Fibroblast of skin of right biceps (primary cell): ENCODE measurements at places on chromosomes 4 and X.

- no peak for DNase-seq
Measured at GRCh38 chrX:5991393-5991792, 237.3 kb downstream of the NLGN4X start.

GRCh38 chrX:151789179-151789800, 54.7 kb downstream of the CNGA2 start:
- peak; percentile 73 for DNase-seq

DNA sequence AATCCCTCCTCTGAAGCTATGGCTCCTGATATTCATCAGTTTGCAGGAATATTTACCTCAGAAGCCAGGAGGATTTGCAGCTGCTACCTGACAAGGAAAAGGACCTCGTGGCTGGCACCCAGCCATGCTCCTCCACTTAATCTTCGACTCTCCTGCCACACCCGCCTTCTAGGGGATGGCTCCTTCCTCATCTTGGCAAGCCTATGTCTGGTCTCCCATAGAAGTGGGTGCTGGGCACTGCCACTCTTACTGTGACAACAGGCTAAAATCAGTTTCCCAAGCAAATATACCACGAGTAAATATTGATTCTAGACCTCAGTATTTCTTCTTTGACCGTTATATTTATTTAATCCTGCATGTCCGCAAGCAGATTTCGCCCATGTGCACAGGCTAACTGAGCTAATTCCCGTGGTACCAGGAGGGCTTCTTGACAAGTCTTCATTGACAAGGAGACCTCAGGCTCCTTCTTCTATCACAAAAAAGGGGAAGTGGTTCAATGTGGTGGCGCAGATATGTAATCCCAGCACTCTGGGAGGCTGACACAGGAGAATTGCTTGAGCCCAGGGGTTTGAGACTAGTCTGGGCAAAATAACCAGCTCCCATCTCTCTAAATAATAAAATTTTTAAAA, 52.6 kb upstream of the DCTD start:
- DNase-seq: no peak

DNA sequence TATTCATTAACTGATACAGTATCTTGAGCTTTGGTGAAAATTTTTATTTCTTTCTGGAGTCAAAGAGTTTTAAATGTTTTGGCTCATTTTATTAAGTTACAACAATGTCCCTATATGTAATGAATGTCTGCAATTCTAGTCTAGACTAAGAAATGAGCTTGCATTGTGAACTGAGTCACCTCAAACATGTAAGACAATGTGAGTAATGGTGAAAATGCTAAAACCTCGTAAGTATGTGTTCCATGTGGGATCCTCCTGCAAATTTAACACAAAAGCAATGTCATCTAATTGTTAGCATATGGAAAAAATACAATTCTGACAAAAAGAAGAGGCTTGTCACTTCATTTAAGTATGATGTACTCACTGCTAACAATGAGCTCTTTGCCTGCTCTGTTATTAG, 480.5 kb upstream of the FSTL5 start:
- DNase-seq: peak; percentile 91

DNA sequence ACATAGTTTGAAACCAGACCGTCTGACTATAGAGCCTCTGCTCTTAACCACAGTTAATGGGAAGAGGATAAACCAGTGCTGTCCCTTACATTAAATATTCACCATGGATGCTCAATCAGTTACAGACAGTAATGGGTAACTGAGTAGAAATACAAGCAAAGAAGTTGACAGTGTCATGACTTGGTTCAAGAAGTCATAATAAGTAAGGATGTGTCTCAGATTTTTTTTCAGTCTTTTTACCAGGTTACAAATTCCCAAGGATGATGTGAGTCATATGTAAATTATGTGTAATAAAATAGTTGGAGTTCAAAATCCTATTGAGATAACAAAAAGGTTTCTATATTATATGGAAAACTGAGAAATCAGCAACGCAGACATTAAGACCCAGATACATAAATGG, 31.1 kb downstream of the ZCCHC4 start:
- DNase-seq: peak; percentile 41

DNA sequence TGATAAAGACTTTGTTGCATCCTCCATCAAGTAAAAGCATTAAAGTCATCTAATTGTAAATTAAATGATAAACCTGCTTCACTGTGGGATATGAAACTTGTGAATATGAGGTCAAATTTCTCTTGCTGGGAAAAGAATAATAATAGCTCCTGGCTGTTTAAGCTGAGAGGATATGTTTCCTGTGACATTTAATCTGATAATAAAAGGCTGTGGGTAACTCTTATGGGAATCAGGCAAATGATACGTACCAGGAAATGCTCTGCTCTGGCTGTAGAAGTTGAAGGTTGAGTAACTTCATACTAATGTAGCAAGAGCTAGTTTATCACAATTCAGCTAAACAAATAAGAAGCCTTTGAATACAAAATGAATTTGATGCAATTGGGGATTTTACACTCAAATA, 574.6 kb downstream of the RAPGEF2 start:
- DNase-seq: no peak

- DNase-seq: peak; percentile 56
Measured at GRCh38 chr4:40629401-40630334, at the start of gene RBM47. RBM47 (minus strand) TSS chr4:40629864; CDS start chr4:40438893, 190,971 bp downstream.

GRCh38 chr4:125891597-125892258, 577.0 kb downstream of the FAT4 start:
- peak; percentile 100 for DNase-seq

DNA sequence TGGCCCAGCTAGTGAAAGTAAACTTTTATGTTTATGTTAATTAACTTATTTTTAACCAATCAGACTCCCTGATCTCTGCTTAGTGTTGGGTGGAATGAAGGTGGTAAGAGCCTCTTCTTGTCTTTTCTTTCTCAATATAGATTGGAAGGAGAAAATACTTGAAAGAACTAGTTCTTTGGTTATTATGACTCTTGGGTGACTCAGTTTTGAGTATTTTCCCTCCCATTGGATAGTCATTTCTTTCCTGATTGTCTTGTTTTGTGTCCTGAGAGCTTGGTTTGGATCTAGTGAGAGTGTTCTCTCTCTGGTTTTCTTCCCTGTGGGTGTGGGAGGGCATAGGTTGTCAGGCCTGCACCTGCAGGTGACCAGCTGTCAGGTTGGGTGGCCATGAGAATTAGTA, 172.0 kb upstream of the GLRA2 start:
- peak; percentile 37 for DNase-seq

GRCh38 chrX:152038804-152039203, 64.3 kb upstream of the GABRE start:
- DNase-seq: no peak

GRCh38 chrX:13605611-13606010, 36.2 kb downstream of the EGFL6 start:
- DNase-seq: no peak

DNA sequence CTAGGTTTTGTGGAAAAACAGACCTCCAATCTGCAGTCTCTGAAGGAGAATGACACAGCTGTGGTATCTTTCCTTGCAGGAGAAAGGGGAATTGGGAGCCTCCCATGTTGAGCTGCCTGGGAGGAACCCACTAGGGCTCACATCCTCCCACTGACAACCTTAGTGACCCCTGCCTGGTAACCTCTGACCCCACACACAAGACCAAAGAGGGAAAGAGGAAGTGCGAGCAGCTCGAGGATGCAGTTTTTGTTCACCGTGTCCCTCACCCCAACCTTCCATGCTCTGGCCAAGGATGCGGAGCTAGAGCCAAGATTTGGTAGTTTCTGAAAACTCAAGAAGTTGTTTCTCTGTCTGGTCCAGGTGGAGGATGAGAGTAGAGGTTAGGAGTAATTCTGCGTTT, 5.4 kb upstream of the ZXDA start:
- no peak for DNase-seq

DNA sequence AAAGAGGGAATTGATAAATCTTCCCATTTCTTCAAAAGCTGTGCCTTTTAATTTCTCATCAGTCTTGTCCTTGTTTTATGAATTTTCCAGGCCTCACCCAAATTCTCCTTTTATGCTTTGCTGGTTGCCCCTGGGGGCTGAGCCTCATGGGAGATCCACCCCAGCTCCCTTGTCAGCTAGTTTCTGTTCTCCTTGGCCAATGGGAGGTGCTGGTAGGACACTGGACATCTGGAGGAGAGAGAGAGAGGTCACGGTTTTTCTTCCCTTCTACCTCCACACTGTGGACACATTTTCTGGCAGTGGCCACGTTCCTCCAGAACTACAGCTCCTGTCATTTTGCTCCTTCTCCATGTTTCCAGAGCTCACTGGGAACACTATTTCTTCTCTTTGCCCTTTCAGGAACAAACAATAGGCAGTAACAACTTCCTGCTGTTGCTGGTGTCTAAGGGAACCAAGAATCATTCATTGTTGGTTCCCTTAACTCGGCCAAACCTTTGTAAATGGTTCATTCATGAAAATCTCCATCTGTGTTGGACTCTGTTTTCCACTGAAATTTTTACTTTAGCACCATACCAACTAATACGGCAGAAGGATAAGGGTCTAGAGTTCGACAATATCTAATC, 334.5 kb downstream of the GPAT3 start:
- DNase-seq: no peak

DNA sequence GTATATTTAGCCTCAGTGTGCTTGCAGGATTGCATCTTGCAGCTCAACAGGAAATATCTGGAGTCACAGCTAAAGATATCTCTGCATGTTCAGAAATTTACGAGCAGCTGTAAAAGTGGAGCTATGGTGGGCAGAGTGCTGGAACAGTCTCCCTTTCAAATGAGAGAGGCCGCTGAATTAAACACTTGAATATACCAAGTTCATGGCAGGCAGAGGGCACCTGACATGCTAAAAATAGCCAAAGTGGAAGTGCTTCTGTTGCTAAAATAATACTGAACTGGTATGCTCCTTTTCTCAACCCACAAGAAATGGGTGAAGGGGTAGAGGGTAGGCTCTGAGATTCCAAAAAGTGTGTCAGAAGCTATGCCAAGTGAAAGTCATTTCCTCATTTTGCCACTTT, 98.1 kb downstream of the MGST2 start:
- DNase-seq: no peak

DNA sequence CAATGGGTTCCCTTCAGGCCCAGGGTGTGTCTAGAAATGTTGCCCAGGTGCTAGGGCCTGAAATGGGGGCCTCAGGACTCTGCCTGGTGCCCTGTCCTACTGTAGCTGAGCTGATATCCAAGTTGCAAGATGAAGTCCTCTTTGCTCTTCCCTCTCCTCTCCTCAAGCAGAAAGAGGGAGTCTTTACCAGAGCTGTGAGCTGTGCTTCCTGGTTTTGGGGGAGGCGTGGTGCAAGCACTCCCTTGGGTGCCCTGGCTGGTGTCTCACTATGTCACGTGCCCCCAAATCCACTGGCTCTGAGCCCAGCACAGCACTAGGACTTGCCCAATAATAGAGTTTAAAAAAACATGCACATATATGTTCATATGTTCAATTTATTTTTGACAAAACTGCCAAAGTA, 29.3 kb upstream of the CT47A1 start:
- no peak for DNase-seq

- DNase-seq: no peak
Measured at GRCh38 chr4:820230-821172, 5.4 kb downstream of the CPLX1 start.

DNA sequence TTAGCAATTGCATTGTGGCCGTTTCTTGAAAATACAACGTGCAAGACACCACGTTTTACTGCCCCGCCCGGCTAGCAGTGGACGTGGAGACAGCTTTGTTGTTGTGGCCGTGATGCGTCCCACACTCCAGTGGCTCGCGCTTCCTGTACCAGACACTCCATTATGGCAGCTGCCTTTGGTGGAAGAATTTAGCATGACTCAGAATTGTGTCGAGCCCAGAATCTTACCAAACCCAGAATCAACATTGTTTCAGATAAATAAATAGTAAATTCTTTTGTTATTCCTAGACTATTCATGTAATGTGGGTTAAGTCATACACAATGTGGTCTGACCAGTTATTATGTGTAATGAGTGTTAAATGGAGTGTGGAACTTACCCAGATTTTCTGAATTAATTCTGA, 25.3 kb upstream of the S100P start:
- DNase-seq: peak; percentile 49

DNA sequence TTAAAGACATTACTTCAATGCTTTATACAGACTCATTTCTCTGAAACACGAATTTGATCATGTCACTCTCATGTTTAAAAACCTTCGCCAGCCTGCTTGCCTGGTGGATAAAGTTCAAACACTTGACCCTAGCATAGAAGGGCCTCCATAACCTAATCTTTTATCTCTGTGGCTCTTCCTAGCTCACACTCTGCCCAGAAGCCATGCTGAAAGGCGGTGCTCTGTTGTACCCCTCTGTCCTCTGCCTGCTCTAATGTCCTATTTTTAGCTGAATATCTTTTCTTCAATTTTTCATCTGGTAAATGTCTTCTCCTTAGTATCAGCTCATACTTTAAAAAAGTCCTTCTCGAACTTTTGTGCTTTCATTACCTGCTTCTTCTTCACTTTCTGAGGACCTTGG, 302.6 kb upstream of the BOD1L1 start:
- no peak for DNase-seq

DNA sequence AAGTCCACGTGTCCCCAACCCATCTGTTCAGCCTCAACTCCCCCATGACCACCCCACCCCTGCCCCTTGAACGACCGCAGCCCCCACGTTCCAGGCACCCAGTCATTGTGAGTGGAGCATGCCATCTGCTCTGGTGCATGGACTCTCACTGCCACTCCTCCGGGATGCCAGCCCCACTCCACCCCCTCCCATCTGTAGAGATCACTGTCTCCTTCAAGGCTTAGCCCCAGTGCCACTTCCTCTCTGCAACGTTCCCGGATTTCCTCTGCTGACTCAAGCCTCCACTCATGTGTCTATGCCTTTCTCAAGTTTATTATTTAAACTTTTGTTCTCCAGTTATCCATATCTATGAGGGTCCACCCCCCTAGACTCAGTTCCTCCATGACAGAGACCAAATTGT, 54.0 kb downstream of the MAML3 start:
- DNase-seq: no peak

- DNase-seq: no peak
Measured at GRCh38 chrX:150698981-150699380, 5.8 kb downstream of the MTMR1 start.

DNA sequence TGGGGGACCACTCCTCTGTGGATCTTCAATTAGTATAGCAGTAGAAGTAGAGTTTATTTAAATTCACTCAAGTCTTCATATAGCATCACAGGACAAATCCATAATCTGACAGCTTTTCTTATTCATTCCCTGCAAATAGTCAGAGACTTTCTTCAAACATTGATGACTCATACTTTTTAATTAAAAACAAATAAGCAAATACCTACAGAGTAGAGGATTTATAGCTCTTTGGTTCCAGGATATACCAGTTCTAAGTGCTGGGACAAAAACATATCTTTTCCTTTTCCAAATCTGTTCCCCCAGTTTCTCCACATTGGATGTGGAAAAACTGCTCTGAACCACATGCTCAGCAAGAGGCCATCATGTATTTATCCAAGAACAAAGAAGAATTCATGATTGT, 24.1 kb downstream of the EMCN start:
- DNase-seq: peak; percentile 55

GRCh38 chrX:6067600-6067999, 161.1 kb downstream of the NLGN4X start:
- peak; percentile 6 for DNase-seq

DNA sequence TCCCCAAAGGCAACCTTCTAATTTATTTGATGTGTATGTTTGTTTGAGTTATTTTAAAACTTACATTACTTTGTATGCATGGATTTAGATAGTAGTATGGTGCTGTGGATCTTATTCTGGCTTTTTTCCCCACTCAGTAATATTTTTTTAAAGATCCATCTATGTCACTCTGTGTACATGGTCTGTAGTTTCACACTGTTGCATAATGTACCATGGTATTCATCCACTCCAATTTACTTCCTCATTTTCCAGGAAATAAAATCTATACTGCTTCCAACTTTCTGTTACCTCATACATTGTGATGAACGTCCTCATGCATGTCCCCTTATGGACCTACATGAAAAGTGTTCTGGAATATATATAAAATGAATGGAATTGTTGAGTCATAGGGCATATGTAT, 17.6 kb downstream of the ARMCX2 start:
- no peak for DNase-seq
